ENCODE measurements at places on chromosomes 3 and 15.

- no peak for DNase-seq
Observed at GRCh38 chr3:56207922-56208321, 260.3 kb downstream of the ERC2 start.

GRCh38 chr3:24377218-24377993, 117.2 kb downstream of the THRB start:
- DNase-seq = no peak

DNA sequence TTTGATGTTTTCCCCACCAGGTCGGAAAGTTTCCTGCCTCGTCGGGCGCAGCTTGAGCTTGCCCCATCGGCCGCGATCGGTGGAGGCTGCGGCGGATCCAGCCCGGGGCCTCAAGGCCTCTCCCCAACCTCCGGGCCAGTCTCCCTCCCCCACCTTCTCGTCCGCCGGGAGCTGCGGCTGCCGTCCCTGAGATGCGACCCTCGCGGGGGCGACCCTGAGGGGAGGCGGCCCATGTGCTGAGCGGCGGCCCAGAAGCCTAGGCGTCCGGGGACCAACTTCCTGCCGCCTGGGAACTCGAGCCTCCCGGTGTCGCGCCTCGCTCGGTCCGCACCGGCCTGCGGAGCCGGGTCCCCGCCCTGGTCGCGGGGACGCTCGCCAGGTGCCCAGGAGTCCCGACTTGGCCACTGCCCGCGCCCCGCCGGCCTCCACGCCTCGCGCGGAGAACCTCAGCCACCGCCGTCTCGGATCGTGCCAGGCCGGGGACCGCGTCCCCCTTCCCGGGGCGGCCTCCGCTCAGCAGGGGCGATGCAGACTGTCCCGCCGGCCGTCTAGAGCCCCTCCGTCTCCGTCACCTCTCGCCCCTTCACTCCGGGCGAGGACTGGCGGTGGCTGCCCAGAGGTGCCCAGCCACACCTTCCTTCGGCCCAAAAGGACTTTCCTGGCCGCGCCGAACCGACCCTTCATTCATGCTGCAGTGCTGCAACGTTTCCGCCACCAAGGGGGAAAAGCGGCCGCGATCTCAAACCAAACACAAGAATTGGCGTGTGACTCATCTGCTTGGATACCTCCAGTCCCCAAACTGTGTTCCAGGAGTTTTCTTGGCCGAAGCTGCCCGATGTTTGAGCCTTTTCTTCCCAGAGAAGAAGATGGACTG, 656 bp downstream of the SLMAP start:
- peak; percentile 53 for DNase-seq

- DNase-seq = no peak
Observed at GRCh38 chr3:124283652-124284023, 291.7 kb upstream of the ROPN1 start.

- DNase-seq = no peak
Observed at GRCh38 chr3:108394563-108394962, 98.2 kb downstream of the HHLA2 start.

DNA sequence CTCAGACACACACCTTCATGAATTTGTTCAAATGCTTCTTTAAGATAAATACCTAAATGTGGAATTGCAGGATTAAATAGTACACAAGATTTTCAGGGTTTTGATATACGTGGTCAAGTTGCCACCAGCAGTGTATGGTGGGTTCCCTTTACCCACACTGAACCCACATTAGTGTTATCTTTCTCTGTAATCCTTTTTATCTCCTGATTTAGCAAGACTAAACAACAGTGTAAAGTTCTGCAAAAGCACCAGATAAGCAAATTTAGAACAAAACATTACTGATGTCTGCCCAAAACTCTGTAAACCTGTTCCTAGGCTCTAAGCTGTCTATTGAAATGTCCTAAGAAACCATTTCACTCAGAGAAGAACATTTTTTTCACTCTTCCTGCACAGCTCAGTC, 352.9 kb downstream of the FHIT start:
- no peak for DNase-seq

DNA sequence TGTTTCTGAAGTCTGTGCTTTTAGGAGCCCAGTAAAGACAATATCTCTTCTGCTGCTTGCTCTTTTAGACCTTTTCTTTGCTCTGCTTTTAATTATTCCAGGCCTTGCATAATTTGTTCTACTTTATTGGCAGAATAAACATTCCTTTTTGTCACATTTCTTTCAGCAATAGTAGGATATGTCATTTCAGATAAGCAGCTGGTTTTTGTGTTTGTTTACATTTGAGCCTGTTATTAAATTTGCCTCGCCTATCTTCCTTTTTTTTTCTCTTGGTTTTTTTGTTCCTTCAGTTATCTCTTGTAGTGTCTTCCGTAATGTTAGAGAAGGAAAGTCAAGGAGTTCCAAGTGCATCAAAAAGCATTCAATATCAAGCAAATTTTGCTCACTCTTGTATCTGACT, 16.4 kb downstream of the ZNF654 start:
- no peak for DNase-seq

Data from urothelium cell line (cell line).